LHCN-M2 (cell line): ENCODE measurements at places on chromosomes 1 and 21.

- peak; percentile 21 for DNase-seq
These were observed 1.2 kb downstream of the TUT4 start for GRCh38 chr1:52551507-52552235.

DNA sequence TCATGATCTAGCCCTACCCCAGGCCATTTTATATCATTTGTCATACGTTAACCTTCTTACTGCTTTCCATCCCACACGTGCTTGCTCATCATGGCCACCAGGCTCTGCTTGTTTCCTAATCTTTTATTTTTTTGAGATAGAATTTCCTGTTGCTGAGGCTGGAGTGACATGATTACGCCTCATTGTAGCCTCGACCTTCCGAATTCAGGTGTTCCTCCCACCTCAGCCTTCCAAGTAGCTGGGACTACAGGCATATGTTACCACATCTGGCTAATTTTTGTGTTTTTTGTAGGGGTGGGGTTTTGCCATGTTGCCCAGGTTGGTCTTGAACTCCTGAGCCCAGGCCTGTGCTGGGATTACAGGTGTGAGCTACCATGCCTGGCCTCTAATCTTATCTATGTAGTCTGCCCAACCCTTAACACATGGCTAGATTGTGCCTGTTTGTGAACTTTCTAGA is 3.3 kb downstream of the UAP1 start:
- DNase-seq: no peak

- DNase-seq: no peak
These were observed 670 bp upstream of the PARK7 start for GRCh38 chr1:7960867-7961215.

GRCh38 chr1:2443277-2444137 is 31.1 kb upstream of the PEX10 start:
- no peak for DNase-seq

- DNase-seq: no peak
These were observed 51.3 kb upstream of the ECE1 start for GRCh38 chr1:21341517-21342078.

DNA sequence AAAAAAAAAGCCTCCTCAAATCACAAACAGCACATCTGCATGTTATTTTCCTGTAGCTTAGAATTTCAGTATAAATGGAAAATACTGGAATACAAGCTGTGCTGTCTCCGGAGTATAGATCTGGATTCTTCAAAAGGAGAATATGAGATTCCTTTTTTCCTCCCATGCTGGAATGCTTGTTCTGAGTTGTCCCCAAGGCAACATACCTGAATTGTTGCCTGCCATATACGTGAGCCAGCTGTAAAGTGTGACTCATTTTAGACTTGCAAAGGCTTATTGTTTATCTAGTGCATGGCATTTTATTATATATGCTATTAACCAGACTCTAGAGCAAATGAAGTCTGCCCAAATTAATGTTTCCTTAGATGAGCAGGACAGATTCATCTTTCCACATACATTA is 95.0 kb upstream of the C1orf105 start:
- DNase-seq: peak; percentile 52

DNA sequence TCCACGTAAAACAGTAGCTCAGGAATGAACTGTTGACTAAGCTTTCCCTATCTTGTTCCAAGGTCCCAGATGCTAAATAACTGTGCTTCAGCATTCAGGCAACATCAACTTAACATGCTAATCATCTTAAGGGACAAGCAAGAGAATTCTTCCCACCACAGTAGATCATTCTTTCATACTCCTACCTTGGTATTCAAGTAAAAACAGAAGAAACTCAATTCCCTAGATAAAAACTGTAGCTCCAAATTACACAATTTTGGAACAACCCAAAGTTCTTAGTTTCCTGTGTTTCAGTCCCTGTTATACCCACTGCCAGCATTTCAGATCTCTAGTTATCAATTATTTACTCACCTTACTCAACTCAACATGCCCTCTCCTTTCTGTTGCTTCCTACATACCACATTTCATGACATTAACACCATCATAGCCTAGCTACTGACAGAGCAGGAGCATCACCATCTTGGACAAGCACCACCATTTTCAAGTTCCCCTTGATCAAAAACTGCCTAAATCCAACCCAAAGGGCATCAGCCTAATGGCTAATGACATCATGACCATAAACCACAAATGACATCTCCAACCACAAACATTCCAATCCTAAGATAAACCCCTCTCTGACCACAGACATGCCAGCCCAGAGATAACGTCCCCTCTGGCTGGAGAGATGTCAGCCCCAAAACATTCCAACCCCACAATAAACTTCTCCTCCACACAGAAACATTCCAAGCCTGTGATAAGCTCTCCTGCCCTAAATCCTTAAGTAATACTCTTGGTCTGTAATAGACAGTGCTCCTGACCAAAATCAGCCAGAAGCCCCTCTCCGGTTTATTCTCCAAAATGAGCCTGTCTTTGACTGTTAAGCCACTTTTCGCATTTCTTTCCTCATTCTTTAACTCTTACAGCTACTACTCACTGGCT is 191.2 kb downstream of the RERE start:
- peak; percentile 95 for DNase-seq

GRCh38 chr1:56507925-56508522 is 71.3 kb downstream of the PLPP3 start:
- DNase-seq: no peak

- DNase-seq: no peak
These were observed 3.1 kb downstream of the NUAK2 start for GRCh38 chr1:205318231-205318991.

- no peak for DNase-seq
These were observed 249.7 kb downstream of the KIF26B start for GRCh38 chr1:245404527-245404926.
